HT1080 (cell line): ENCODE measurements at places on chromosomes 5 and 9.

GRCh38 chr5:83441747-83442146, 29.8 kb upstream of the VCAN start:
- DNase-seq: no peak

DNA sequence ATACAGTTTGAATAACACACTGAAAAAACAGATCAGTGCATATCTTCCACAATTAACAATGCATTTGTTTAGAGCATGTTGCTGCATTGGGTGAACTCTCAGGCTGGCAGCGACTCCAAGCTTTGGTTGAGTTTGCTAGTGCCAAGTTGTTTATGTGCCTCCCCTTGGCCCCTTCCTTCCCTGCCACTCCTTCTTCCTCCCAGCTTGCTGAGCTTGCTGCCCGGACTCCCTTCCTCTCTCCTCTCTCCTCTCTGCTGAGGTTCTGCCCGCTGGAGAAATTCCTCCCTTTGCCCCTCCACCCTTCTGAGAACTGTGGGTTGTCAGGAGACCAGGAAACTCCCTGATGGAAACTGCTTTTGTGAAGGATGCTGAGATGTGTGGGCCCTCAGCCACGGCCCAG, 247.3 kb downstream of the PDZD2 start:
- DNase-seq: no peak

- no peak for DNase-seq
Observed at GRCh38 chr5:101966476-101966875, 329.6 kb downstream of the SLCO4C1 start.

GRCh38 chr9:18441261-18441660, 32.7 kb upstream of the ADAMTSL1 start:
- DNase-seq: no peak

DNA sequence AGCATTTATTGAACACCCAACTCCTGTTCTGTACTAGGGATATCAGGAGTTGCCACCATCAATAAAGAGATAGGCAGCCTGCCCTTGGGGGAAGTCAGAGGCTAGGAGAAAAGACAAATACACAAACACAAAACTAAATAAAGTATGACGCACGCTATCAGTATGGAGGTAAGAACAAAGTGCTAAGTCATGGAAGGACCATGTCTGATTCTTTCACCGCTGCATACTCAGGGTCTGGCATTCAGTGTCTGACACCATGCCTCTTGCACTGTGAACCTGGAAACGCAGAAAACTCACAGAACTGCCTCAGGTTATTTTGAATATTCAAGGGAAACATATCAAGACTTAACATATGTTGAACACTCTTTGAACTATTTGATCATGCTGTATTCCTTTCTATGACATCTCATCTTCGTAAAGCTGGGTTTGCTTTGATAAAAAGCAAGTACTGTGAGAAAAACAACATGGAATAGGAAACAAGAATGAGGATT, 65.3 kb downstream of the ADAMTSL1 start:
- DNase-seq: no peak

DNA sequence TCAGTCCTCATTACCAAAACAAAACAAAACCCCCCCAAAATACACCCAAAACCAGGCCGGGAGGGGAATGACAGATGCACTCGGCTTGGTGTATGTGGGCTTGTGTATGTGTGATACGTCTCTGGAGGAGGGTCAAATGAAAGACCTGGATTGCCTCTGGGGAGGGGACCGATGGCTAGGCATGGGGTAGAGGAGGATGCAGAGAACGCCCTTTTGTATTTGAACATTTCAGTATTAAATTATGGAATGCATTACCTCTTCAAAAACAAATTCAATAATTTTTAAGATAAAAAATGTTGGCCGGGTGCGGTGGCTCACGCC, 61.4 kb downstream of the LMX1B start:
- no peak for DNase-seq

GRCh38 chr5:6858419-6858818, 145.2 kb downstream of the TENT4A start:
- no peak for DNase-seq

DNA sequence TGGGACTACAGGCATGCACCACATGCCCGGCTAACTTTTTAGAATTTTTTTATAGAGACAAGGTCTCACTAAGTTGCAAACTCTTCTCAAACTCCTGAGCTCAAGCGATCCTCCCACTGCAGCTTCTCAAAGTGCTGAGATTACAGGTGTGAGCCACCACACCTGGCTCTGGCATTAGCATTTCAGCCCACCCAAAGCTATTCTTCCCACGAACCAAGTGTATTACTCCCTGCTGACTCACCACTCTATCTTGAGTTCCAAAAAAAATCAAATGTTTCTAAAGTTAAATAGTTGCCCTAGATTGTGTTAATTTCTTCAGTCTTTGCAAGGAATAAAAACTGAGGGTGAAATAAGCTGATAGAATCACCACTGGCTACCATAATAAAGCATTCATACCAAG, 205.5 kb downstream of the ARRDC3 start:
- DNase-seq: no peak

- DNase-seq: no peak
Observed at GRCh38 chr5:103428411-103428871, 134.1 kb downstream of the NUDT12 start.

GRCh38 chr9:80690349-80690939, 998.9 kb downstream of the TLE1 start:
- DNase-seq: no peak

- DNase-seq: no peak
Observed at GRCh38 chr9:135822374-135822755, 85.0 kb downstream of the CAMSAP1 start.
